ENCODE measurements at places on chromosomes 6 and 20. TPM values are rescaled to one million over a fixed set of nuclear protein-coding genes. Genes with fewer than 3 reads are reported as not detected.

- no peak for DNase-seq
These were observed 331.0 kb upstream of the SOX4 start for GRCh38 chr6:21262504-21262903.

- no peak for DNase-seq
These were observed 90.6 kb downstream of the MAP3K4 start for GRCh38 chr6:161082215-161082614.

GRCh38 chr6:130010387-130010786, 8.0 kb upstream of the L3MBTL3 start:
- no peak for DNase-seq

DNA sequence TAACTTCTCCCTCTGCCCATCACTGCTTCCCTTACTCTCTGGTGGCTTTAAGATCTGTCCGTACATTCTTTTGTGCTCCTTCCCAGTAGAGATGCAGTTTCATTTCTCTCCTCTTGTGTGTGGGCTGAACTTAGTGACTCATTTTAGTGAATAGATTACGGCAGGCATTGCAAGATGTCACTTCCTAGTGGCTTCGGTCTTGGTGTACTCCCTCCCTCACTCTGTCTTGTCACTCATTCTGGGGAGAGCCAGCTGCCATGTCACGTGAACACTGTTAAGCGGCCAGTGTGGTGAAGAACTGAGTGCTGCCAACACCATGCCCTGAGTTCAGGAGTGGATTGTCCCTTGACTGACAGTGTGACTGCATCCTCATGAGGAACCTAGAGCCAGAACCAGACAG, 115.9 kb downstream of the OTOR start:
- DNase-seq: no peak

The MAFB gene
- 0.85 TPM for total RNA-seq

The PARD6B gene
- 0.13 TPM for total RNA-seq

- peak; percentile 86 for DNase-seq
These were observed 457.9 kb downstream of the PLCB1 start for GRCh38 chr20:8589956-8590355.

DNA sequence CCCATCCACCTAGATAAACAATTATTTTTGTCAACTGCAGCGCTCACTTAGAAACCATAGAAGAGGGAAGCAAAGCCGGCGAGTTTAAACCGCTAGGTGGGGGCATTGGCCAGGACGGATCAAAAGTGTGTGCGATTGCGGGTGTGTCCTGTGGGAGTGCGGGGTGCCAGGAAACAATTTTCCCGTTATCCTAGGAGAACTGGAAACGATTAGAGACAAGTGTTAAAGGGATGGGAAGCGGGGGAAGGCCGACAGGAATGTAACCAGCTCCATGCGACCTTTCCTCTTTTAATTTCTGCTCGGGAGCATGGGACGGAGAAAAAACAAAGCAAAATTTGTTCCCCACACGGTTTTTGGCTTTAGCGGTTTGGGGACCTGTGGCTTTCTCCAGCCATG, 2.8 kb upstream of the HTR1B start:
- DNase-seq: no peak

DNA sequence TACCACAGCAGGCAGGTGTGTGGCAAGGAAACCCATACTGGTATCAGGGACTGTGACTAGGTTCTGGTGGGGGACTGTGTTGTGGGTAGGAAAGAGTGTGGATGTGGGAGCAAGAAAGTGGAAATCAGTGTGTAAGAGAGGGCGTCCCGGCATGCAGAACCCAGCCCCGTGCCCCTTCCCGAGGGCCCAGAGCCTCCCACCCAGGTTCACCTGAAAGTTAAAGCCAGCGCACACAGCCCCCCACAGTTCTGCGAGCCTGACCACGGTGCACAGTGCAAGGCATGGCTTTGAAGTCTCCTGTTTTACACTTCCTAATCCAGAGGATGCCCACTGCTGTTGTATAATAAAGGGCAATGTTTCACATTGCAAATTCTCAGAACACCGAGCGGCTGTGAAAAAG, 22.7 kb downstream of the MAFB start:
- DNase-seq: no peak

The TGM3 gene
- total RNA-seq: not detected

DNA sequence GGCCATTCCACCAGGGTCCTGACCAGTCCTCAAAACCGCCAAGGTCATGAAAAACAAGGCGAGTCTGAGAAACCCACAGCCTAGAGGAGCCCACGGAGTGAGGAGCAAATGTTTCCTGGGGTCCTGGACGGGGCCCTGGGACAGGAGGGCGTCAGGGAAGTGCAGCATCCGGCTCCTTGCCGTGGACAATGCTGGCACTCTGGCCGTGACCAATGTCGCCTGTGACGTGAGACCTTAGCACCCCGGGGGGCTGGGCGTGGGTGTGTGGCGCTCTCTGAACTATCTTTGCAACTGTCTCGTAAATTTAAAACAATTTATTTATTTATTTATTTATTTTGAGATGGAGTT, 34.1 kb upstream of the SLCO4A1 start:
- DNase-seq: no peak

DNA sequence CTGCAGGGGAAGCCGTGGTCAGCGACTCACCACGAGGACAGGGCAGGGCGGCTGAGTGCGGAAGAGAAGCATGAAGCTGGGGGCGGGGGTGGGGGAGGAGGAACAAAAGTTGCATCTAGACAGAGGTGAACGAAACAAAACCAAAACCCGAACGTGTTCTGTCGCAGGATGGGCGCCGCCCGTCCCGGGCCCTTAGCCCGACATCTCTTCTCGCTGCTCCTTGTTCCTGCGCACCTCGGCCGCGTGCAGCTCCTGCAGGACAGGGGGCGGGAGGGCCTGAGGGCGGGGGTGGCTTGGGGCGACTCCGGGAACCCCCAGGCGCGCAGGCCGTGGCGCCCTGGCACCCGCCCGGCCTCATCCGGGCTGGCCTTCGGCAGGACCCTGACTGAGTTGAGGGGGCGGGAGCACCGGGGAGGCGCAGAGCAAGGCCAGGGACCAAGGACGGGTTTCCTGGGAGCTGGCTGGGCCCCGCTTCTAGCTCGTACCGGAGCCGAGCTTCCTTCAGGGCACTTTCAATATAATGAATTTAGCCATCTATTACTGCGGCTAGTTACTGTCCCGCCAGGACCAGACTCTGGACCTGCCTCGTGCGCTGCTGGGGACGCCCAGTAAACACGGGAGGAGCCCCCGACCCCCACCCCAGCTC, 12.0 kb downstream of the STMN3 start:
- DNase-seq: no peak

- DNase-seq: no peak
These were observed 48.7 kb upstream of the GATA5 start for GRCh38 chr20:62524505-62524911.

The ACTL10 gene
- 4.2 TPM for total RNA-seq

DNA sequence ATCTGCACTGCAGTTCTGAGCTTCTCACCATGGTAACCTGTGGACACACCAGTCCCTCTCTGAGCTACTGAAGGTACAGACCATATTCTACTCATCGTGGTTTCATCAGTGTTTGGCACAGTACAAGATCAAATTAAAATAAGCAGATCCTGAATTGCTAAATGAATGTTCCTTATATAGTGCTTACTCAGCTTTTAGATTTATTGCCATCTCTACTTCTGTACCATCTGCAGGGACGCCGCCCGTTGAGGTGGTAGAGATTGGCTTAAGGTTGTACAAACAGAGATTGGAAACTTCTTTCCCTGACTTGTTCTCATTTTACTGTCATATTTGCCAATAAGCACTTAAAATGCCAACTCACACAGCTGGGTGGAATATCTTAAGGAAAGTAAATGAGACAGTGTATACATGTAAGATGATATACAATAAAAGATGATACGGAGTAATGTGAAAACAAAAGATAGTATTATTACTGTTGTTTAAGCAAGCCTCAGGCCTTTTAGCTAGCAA, 223.4 kb upstream of the FOXQ1 start:
- no peak for DNase-seq

DNA sequence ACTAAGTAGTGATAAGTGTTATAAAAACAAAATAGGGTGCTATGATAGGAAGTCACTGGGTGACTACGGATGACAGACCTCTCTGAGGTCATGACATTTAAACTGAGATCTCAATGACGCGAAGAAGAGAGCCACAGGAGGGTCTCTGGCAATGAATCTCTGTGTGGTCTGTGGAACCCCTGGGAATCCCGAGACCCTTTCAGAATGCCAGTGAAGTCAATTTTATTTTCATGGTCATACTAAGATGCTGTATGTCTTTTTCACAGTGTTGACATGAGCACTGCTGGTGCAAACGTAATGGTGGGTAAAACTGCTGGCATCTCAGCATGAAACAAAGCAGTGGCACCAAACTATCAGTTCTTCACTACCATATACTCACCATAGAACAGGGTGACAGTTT, 155.0 kb downstream of the GJA10 start:
- DNase-seq: no peak

DNA sequence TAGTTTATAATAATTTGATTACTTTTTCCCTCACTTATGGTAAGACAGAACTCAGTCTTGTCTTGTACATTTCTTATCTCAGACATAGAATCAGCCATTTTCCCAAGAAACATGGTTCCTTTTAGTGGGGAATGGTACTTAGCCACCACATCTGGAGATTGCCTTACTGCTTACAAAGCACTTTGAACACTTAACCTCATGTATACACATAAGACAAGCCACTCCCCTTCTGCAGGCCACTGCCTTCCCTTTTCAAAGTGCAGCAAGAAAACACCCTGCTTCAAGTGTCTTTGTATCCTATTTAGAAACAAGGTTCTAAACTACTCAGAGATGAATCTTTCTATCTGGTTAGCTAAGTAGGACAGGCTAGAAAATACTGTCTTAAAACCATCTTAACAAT, 159.2 kb downstream of the UBE3D start:
- no peak for DNase-seq

The PHACTR3 gene
- not detected for total RNA-seq

GRCh38 chr6:129901910-129902309, 40.8 kb upstream of the TMEM244 start:
- no peak for DNase-seq

DNA sequence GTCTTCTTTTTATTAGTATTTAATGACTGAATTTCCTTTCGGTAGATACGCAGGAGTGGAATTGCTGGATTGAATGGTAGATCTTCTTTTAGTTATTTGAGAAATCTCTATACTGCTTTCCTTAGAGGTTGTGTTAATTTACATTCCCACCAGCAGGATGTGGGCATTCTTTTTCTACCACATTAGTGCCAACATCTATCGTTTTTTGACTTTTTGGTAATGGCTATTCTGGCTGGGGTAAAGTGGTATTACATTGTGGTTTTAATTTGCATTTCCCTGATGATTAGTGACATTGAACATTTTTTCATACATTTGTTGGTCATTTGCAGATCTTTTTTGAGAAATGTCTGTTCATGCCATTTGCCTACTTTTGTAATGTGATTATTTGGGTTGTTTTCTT, 37.1 kb downstream of the SUMO4 start:
- DNase-seq: no peak

GRCh38 chr6:150048099-150048498, 20.8 kb downstream of the ULBP3 start:
- no peak for DNase-seq

DNA sequence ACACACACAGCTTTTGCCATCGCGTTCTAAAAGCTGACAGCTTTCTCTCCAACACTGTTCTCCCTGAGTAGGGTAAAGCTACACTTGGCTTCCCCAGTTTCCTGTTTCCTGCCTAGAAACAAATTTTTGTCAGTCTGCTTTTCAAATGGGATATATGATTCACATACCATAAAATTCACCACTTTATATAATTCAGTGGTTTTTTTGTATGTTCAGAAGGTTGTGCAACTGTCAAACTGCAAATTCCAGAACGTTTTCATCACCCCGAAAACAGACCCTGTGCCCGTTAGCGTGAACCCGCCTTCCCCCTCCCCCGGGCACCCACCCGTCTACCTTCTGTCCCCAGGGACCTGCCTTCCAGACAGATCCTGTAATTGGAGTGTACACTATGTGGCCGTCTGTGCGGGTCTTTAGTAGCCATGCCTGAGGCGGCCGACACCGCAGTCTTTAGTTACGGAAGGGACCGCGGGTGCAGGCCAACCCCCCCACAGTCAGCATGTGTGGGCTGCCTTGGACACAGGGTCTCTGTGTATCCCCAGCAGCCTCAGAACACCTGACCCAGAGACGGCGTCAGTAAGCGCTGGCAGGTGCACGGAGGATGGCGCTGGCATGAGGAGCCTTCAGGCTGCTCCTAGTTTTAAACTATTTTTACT, 16.6 kb downstream of the HRH3 start:
- no peak for DNase-seq

DNA sequence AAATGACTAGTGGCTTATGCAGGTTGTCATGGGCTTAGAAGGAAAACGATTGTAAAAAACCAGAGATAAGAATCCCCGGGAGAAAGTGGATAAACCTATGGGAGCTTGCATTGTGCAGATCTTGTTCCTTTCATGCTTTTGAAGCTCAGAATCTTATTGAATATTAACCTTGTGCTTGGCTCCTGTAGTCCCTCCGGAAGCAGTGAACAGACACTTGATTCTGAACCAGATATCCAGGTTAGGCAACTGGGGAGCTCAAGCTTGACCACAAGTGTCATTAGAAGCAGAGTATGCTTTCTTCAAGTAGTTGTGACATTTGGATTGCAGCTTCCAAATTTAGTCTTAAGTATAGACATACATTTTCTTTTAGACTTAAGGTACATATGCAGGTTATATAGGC, 212.6 kb upstream of the MOCS1 start:
- DNase-seq: no peak

DNA sequence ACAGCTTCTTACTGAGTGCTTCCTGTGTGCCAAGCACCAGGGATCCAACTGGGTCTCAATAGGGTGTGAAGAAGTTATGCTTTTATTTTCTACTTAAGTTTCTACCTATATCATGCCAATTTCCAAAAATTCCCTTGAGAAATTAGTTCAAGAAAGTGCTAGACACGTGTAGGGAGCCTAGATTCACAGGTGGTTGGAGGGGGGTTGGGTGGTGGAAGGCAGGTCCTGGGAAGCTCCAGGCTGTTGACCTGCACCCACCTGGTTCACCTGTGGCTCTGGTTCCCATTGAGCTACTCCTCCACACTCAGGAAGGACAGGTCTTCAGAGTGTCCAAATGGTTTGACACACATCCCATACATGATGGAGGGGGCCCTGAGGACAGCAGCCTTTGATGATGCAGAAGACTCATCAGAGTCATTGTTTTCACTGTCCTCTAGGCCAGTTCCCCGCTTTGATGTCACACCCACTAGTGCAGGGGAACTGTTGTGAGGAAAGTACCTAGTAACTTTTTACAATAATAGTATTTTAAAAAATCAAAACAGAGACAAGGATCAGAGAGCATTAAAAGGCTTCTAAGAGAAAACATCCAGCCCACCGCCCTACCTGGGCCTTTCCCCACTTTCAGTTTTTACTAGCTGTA, 39.8 kb upstream of the MYL9 start:
- DNase-seq: no peak

GRCh38 chr6:15425947-15426346, 180.1 kb downstream of the JARID2 start:
- no peak for DNase-seq

The CFAP206 gene
- total RNA-seq: 0.20 TPM
